NCI-H2081 (cell line): ENCODE measurements at places on chromosomes 1 and 21.

GRCh38 chr1:162857850-162858249 is 3.1 kb downstream of the CCDC190 start:
- DNase-seq = no peak

DNA sequence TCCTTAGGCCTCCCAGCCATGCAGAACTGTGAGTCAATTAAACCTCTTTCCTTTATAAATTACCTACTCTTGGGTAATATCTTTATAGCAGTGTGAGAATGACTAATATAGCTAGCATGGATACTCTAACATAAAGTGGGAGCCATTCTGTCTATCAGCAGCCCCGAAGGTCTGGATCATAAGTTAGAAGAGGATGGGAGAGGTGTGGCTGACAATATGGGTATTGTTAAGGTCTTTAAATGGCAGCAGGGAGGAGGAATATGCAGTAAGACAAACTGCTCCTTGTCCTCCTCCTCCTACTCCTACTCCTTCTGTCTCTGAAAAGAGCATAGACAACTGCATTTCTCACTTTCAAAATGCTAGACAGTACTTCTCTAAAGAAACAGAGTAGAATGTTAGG is 214.0 kb upstream of the C1orf87 start:
- no peak for DNase-seq

DNA sequence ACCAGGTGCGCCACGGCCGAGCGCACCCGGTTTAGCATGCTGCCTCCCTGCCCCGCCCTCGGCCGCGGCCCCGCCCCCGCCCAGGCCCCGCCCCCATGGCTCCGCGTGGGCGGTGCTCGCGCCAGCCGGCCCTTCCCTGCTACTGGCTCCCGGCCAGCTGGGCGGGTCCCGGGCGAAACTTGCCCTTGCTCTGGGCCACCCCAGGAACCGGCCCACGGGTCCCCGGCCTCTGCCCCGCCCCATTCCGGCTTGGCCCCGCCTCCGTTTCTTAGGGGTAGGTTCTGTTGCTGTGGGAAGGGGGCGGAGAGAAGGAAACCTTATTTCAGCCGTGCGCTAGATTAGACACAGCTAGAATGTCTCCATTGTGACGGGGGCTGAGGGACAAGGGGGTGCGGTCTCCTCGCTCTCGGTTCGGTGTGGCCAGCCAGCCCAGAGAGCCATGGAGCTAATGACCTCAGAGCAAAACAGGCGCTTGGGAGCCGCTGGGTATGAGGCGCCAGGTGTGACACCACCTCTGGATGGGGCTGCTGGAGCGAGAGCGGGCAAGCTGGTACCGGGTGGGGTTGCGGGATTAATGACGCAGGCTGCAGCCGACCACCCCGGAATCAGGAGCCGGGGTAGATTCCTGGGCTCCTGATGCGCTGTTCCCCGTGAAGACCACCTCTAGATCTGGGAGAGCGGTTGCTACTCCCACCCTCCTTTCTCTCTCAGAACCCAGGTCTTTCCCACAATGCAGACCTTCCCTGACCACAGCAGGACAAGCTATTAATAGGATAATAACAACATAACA is at the start of gene PPM1J:
Gene PPM1J, minus strand, starts transcription at position 69 of the 790 bp plus-strand sequence. Its CDS starts 31 bp downstream, at position 38.
- DNase-seq = peak; percentile 68

- no peak for DNase-seq
Measured at GRCh38 chr1:86699186-86699585, 5.2 kb upstream of the SH3GLB1 start.
